ENCODE measurements at places on chromosomes 6 and 20.

DNA sequence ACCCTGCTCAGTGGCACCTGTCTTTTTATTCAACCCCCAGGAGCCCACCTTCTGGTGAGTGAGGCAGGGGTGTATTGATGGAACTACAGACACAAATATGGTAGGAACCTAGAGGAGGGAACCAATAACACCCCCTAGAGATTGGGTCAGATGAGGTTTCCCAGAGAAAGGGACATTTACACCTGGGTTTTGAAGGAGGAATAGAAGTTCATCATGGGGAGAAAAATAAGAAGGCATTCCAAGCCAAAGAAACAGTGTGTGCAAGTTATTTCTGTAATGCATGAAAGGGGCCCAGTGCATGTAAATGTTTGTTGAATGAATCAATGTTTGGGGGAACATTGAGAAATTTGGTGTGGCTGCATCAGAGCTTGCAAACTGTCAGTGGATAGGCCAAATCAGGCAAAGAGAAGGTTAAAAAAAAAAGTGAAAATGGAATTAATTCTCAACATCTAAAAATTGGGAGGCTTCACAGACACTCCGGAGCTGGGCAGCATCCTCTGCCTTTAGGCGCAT lies 11.1 kb upstream of the KIAA1755 start:
- no peak for DNase-seq

GRCh38 chr20:54200487-54201267 lies 7.2 kb upstream of the PFDN4 start:
- DNase-seq = no peak

- DNase-seq = no peak
Observed at GRCh38 chr20:5780846-5781217, 30.6 kb downstream of the SHLD1 start.

DNA sequence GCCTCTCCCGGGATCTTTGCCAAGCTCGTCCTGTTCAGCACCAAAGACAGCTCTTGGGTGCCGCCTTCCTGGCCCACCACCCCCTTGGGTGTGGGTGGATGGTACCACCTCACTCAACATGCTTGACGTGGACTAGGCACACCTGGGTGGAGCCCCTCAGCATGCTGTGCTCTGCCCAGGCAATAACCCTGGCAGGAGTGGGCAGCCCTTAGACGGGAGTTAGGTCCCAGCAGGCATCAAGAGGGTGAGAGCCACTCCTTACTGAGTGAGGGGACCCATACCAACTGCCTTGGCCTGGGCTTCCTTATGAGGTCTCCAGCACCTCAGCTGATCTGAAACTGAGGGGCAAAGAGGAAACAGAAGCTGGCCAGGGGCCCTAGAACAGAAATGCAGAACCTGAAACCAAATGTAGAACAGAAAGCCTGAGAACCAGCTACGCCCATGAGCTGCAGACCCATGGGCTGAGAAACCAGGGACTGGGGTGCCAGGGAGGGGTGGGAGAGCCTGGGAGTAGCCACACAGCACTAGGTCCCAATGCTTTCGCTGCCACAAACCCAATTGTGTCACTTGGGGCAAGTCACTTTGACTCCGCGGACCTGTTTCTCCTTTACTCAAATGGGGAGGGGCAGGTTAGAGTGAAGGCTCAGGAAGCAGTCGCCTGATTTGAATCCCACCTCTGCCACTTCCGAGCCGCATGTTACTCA lies 2.0 kb downstream of the FGD2 start:
- DNase-seq = no peak

DNA sequence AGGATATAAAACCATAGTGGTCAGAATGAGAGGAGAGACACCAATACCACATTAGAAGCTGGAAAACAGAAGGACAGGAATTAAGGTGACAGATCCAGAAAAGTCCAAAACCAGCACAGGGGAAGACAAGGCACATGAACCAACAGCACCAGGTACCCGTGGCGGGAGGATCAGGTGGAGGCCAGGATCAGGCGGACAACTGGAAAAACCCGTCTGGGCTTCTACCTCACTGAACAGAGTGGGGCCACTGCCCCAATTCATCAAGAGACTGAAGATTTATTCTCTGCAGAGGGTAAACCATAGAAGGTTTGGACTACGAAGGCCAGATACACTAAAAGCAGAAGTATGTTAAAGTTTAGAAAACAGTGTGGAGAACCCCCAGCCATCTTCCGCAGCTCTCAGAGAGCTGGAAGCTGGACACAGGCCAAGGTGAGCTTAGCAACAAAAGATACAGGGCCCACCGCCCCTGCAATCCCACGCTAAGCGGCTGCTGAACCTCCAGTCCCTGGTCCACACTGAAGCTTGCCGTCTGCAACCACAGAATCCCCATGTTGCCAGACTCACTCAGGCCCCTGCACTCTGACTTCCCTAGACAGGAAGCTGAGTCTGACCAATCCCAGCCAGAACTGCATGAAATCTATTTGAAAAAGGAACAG lies 29.9 kb downstream of the ABHD12 start:
- no peak for DNase-seq

DNA sequence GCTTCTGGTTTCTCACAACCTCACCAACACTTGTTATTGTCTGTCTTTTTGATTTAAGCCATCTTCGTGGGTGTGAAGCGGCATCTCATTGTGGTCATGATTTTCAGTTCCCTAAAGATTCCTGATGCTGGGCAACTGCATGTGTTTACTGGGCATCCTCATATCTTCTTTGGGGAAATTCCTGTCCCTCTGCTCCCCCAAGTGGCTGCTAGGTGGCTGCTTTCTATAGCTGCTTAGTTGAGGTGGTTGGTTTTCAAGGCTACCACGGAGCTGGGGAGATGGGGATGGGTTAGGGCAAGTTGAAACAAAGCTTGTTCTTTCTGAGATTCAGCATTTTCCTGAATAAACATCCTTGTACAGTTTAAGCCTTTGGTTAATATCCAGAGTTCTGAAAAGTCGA lies 403.9 kb upstream of the SULF2 start:
- DNase-seq = no peak

- no peak for DNase-seq
Observed at GRCh38 chr20:22623211-22623610, 38.8 kb upstream of the FOXA2 start.

DNA sequence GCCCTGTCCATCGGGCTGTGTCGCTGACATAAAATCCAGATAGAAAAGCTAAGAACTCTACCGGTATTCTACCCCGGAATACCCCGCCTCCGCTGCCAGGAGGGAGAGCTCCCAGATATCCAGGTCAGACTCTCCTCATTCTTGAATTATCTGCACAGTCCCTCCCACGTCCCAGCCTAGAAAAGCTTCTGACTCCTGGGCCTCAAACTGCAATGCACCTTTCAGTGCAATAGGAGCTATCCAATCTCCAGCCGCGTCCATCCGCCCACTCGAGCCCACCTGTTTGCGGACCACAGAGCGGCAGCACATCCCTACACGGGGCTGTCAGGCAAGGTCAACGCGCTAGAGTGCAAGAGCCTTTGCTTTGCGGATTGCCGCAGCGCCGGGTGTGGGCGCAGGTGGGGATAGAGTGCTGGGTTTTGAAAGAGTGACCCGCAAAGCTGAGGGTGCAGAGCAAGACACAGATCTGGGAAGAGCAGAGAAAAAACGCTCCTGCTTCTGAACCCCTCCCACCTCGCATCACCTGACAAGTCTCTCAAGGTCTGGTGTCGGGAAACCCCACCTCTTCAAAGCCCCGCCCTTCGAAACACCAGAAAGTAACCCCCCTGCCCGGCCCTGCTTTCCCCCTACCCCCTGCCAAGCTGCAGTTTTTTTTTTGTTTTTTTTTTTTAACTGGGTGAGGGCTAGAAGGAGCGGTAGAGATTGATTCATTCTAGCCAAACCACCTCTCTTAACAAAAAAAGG lies 1.3 kb downstream of the TAPBP start:
- DNase-seq = no peak

DNA sequence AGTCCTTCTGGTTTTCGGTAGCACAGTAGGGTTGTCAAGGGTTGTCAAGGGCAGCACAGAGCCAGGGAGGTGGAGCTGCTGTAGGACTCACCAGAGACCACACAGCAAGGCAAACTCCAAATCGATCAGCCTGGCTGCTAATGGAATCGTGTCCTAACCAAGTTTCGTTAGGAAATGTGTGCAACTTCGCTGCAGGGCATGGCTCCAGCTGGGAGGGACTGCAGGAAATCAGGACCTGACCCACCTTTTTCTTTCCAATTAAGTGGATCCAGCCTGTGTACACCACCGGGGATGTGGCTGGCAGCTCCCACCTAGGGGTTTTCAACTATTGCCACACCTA lies 251.7 kb upstream of the QKI start:
- no peak for DNase-seq

DNA sequence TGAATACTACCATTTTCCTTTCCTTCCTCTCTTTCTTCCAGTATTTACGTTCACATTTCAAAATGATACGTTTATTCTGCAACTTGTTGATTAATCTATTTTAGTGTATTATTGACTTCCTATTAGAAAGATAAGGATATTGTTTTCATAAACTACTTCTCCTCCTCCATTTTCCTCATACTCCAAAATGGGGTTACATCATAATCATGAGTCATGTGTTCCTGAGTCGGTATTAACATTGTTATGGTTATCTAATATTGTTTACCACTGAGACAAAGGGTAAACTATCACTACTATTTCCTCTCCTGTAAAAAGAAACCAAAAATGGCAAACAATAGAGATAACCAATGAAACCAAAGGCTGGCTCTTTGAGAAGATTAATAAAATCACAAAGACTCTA lies 126.5 kb upstream of the CDYL start:
- no peak for DNase-seq

DNA sequence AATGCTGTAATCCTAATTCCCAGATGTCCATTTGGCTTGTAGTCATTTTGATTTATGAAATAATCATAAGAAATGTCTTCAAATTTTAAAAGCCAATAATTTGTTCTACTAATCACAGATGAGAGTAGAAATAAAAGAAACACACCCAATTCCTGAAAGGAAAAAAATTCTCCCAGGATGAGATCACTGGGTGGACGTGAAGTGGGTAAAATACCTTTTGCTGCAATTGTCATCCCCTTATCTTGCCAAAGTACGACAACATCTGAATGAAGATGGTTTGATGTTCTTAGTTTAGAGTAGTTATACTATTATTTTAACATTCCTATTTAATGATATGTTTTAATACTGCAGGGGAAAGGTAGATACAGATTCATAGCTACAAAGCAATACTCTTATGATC lies 33.7 kb downstream of the MTHFD1L start:
- no peak for DNase-seq

DNA sequence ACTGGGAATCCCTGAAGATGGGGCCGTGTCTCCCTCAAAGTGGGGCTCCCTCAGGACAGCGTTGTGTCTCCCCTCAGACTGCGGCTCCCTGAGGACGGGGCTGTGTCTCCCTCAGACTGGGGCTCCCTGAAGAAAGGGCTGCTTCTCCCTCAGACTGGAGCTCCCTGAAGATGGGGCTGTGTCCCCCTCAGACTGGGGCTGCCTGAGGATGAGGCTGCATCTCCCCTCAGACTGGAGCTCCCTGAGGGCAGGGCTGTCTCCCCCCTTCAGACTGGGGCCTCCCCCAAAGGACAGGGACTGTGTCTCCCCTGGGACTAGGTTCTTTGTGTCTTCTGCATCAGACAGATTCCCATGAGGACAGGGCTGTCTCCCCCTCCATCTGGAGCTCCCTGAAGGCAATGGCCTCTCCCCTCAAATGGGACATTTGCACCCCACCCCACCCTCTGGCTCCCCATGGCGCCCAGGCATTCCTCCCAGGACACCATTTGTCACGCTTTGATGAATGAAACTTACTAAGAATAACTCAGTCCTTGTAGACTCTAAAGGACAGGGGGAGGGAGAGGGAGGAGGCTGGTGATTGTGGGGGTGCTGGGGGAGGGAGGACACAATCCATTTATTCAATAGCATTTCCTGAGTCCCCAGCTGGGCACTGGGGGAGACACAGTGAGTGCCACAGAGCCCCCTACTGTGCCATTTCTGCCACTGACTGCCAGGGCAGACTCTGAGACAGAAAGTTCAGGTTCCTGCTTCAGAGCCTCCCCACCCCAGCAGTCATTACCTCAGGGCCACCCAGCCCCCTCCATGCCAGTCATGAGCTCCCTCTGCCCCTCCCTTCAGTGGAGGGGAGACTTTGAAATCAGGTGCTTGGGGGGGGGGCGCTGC lies 122.4 kb downstream of the MRPL14 start:
- no peak for DNase-seq

DNA sequence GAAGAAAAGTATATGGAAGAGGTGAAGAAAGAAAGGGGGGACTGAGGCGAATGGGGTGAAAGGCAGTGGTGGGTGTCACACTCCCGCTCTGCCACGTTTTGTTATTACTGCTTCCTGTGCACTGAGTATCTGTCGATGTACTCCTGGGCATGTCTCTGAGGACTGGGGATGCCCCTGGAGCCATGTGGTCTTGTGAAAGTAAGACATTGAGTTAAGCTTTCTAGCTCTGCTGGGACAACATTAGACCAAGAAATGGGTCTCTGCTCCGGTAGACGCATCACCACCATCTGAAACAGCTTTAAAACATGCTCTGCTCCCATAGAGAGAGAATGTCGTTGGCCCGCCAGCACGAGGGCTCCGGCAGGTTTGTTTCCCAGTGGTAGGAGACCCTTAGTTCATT lies 40.0 kb downstream of the IRF4 start:
- DNase-seq = no peak

DNA sequence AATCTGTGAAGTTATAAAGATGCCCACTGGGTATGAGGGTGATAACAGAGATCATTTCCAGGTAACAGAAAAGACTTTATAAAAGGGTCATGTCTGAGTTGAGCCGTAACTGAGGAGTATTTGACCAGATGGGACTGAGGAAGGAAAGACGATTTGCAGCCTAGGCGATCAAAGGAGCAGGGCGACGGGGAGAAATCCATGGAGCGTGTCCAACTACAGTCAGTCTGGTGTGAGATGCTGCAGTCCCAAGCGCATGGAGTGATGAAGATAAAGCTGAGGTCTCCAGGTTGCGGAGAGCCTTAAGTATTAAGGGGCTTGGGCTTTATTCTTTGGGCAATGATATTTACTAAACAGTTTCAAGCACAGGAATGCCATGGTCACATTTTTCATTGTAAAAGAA lies 166.7 kb downstream of the PRKN start:
- DNase-seq = no peak

DNA sequence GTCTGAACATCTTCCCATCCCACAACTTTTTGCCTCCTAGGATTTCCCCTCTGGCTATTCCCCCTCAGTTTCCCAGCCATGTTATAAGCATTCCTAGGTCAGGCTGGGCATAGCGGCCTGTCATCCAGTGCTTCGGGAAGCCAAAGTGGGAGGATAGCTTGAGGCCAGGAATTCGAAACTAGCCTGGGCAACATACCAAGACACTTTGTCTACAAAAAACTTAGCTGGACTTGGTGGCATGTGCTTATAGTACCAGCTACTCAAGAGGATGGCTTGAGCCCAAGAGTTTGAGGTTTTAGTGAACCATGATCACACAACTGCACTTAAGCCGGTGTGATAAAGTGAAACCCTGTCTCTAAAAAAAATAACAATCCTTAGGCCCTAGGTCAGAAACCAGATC lies 447.4 kb downstream of the KIF16B start:
- no peak for DNase-seq

- no peak for DNase-seq
Observed at GRCh38 chr6:41670703-41671360, 32.6 kb downstream of the MDFI start.

- no peak for DNase-seq
Observed at GRCh38 chr20:48681873-48682426, 145.8 kb downstream of the PREX1 start.

GRCh38 chr6:76774781-76775384 lies 688.4 kb downstream of the HTR1B start:
- DNase-seq = no peak
